ENCODE measurements at places on chromosomes 5 and 9. TPM values are rescaled to one million over a fixed set of nuclear protein-coding genes. Genes with fewer than 3 reads are reported as not detected.
A peak's percentile ranks its signal among the peaks of the same experiment; 100 is the strongest.

TTC16 gene
- 0.48 TPM for total RNA-seq

LCN15 gene
- not detected for total RNA-seq

PCDHGA5 gene
- total RNA-seq: 6.6 TPM

PIP5K1B gene
- 62.8 TPM for total RNA-seq

EGR1 gene
- total RNA-seq: 6.8 TPM

SOWAHA gene
- total RNA-seq: 0.13 TPM

FAM221B gene
- total RNA-seq: not detected

SLC45A2 gene
- not detected for total RNA-seq

- DNase-seq: no peak
Observed at GRCh38 chr9:99731950-99732349, 89.7 kb upstream of the NR4A3 start.

DNA sequence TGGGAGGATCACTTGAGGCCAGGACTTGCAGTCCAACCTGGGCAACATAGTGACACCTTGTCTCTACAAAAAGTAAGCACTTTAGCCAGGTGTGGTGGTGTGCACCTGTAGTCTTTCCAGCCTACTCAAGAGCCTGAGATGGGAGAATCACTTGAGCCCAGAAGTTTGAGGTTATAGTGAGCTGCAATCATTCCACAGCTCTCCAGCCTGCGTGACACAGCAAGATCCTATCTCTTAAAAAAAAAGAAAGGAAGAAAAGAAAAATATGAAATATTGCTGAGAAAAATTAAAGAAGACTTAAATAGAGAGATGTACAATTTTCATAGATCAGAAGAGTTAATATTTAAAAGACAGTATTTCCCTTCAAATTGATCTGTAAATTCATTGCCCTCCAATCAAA, 76.4 kb downstream of the SMIM15 start:
- DNase-seq: no peak

DNA sequence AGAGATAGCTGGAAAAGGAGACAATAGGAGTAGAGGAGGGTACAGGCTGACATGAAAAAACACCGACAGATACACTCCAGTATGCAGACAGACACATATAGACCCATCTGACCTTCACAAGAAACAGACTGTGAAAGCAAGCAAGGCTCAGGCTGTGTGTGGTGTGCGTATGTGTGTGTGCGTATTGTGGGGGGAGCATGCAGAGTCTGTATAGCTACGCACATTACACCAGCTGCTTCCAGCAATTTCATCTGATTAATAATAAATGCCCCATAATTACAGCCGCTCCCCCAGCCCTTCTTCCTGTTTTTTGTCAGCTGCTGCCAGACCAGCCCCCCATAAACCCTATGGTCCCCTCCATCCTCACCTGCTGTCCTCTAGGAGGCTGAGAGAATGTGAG, 6.7 kb downstream of the CNTFR start:
- no peak for DNase-seq

- no peak for DNase-seq
Observed at GRCh38 chr5:56900858-56901578, 8.4 kb upstream of the SETD9 start.

GRCh38 chr9:33297432-33297831, 7.1 kb downstream of the NFX1 start:
- DNase-seq: peak; percentile 56

- DNase-seq: no peak
Observed at GRCh38 chr5:55600497-55601203, 65.9 kb upstream of the PLPP1 start.

GRCh38 chr9:136110082-136111061, 8.3 kb downstream of the TMEM250 start:
- no peak for DNase-seq

DNA sequence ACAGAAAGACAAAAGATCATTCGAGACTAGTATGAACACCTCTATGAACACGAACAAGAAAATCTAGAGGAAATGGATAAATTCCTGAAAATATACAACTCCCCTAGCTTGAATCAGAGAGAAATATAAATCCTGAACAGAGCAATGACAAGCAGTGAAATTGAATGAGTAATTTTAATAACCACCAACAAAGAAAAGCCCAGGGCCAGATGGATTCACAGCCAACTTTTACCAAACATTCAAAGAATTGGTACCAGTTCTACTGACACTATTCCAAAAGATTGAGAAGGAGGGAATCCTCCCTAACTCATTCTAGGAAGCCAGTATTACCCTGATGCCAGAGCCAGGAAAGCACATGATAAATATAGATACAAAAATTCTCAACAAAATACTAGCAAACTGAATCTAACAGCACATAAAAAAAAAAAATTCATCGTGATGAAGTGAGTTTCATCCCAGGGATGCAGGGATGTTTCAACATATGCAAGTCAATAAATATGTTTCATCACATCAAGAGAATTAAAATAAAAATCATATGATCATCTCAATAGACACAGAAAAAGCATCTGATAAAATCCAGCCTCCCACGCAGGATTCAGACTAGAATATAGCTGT, 25.2 kb upstream of the PTGER4 start:
- no peak for DNase-seq

- DNase-seq: no peak
Observed at GRCh38 chr5:12636209-12636608, 732.0 kb upstream of the CTNND2 start.

GRCh38 chr5:43973318-43973717, 370.3 kb downstream of the NNT start:
- DNase-seq: no peak

All from Right ventricle myocardium superior (tissue), 1 donor.